ENCODE measurements at places on chromosomes 16 and 17.

DNA sequence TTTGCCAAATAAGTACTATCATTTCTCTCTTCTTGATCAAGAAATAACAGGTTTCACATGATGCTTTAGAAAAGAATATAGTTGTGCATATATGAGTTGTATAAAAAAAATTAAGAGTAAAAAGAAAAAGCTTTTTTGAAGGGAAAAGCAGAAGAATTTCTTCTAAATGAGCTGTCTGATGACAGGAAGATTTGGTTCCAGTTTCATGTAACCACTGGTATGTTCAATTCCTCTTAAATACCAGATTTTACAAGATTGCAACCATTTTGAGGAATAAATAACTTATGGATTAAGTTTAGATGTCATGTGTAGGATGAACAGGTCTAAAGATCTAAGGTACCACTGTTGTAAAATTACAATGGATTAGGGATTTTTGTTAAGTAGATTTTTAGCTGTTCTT lies 45.0 kb downstream of the VMP1 start:
- DNase-seq = no peak

DNA sequence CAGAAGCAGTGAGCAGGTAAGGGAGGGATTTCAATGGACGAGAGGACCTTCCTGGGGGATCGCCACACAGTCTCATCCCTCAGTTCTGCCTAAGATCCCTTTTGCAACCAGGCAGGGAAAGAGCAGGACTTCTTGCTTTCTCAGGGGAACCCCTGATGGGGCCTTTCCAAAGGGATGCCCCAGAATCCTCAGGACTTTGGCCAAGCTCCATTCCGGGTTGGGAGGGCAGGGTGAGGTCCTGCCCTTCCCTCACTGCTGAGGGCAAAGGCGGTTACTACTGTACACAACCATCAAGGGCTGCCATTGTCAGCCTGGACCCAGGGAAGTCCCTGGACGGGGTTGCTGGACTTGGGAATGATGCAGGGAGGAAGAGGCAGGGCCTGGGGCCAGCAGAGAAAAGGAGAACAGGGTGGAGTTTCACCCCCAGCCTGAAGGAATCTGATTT lies 9.7 kb downstream of the PRR29 start:
- no peak for DNase-seq

DNA sequence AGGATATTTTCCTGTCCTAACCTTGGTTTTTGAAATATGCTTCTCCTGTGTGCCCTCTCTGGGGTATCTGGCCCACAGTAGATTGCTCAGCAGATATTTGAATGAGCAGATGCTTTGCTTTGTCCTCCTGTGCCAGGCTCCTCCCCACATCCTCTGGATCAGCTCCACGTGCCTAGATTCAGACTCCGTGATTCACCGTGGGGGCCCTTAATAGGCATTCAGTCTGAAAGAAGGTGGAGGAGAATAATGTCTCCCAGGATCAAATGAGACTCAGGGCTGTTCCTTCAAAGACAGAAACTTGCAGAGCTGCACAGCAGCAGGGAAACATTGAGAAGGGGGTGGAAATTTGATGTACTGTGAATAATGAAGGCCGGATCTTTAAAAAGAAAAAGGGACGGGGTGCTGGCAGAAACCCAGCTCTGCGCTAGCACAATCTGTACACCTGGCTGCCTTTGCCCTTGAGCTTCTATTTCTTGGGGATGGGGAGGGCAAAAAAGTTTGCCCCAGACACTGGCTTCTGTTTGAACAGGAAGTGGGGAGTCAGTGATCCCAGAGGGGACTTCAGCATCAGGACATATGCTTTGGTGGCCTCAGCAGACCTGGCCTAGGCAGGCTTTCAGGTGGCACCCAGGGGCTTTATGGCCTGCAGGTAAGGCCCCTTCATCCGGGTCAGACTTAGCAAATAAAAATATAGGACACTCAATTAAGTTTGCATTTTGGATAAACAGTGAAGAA lies 15.9 kb upstream of the SLC12A3 start:
- DNase-seq = no peak

DNA sequence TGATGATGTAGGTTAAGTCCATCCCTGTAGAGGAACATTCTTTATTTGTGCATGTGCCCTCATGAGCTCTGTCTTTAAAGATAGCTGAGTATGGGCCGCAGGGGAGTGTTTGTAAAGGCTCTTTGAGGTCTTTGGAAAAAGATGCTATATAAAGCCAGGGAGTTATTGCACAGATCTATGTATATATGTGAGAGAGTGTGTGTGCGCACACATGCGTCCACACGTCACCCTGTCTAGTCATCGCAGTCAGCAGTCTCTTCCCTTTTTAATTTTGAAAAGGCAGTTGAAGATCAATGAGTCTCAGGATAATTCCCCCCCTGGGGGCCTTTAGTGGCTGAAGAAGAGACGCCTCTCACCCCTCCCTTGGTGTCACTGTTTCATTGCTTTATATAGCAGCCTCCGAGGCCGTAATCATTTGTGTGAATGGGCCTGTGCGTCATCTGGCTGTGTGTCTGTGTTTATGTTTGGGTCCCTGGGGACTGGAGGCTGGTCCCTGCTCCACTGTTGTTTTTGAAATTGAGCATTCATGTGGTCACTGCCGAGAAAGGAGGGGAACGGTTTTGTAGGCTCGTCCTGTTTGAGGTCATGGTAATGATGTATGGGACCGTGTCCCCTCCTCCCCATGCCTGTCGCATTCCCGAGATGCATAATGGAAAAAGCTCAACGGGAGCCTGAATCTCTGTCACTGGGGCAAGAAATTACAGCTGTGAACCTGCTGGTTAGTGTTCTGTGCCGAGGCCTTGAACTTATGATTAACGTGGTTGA lies 143.9 kb downstream of the SNX29 start:
- DNase-seq = no peak

DNA sequence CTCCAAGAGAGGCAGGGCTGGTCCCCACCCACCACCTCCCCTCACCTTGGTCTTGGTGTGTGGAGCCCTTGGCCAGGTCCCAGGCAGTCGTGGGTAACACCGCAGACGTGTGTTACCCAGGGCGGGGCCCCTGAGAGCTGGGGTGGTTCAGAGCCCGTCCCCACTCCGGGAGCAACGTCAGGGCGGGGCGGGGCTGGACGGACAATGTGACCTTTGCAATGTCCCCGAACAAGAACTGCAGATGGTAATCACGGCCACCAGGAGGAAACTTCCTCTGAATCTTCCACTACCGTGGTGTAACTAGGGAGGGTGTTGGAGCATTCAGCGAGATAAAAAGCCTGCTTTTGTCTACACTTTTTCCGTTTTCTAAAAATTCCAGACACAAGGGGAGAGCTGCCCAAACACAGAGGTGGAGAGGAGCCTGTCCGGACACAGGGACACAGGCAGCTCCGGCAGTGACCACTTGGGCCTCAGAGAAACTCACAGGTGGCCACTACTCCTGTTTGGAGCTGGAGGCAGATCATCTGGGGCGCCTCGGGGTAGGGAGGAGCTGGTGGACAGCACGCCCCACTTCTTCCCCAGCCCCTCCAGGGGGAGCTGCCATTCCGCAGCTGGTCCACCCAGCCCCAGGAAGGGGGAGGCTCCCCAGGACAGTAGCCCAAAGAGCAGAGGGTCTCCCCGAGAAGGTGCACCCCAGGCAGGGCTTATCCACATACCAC lies 14.2 kb upstream of the SLC38A10 start:
- DNase-seq = peak; percentile 79

- no peak for DNase-seq
Observed at GRCh38 chr17:48609033-48609432, 1.8 kb downstream of the HOXB7 start.
